Stimulated activated CD8-positive, alpha-beta memory T cell treated with anti-CD3 and anti-CD28 coated beads, Interleukin-2, amount 100 ng/mL, for 1 hour (primary cell): ENCODE measurements at places on chromosomes 2 and 18.

DNA sequence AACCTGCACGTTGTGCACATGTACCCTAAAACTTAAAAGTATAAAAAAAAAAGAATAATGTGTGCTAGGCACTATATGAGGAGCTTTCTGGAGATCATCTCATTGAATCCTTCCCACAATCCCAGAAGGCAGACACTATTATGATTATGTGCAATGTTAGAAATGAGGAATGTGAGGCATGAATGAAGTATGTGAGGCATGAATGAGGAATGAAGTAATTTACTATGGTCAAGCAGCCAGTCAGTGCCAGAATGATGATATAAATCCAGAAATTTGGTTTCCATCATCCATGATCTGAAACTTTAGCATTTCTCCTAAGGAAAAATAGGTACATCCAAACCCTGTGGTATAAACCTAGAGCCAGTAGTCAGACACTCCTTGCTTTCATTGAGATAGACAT lies 42.0 kb downstream of the CCDC148 start:
- no peak for DNase-seq

GRCh38 chr2:179744401-179744800 lies 117.0 kb downstream of the ZNF385B start:
- no peak for DNase-seq

GRCh38 chr2:33595385-33595784 lies 3.7 kb downstream of the FAM98A start:
- DNase-seq = no peak

GRCh38 chr2:61700464-61700863 lies 153.4 kb downstream of the FAM161A start:
- no peak for DNase-seq

DNA sequence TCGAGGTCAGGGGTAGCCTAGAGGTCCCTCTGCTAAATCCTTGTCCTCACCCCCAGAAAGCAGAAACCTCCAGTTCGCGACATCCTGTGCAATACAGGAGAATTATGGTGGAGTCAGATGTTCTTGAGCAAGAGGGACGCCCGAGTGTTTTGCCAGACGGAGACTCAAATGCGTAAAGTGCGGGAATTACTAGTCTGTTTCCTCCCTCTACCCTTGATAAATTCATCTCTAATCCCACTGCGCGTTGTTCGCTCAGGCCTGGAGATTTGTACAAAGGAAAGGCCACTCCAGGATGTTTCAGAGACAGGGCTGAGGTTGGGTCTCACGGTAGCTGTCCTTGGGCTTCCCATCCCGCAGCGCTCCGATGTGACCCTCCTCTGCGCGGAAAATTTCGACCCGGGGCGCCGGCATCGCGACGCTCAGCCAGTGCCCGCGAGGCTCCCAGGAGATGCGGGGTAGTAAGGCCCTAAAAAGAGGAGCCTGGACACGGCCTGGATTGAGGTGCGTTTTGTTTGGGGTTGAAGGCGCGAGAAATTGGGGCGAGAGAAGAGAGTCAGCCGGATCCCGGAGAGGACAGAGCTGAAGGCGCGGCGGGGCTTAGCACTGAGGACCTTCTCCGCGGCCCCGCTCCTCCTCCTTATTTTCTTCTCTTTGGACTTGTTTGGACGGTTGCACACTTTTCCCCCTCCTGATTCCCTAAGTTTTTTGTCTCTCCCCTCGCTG lies 2.6 kb upstream of the NEUROD1 start:
- DNase-seq = no peak

- no peak for DNase-seq
Observed at GRCh38 chr2:58708565-58708964, 467.4 kb upstream of the FANCL start.

GRCh38 chr2:240703417-240704341 lies 12.0 kb downstream of the AQP12A start:
- DNase-seq = no peak

- no peak for DNase-seq
Observed at GRCh38 chr2:46198164-46198883, 98.9 kb upstream of the EPAS1 start.

DNA sequence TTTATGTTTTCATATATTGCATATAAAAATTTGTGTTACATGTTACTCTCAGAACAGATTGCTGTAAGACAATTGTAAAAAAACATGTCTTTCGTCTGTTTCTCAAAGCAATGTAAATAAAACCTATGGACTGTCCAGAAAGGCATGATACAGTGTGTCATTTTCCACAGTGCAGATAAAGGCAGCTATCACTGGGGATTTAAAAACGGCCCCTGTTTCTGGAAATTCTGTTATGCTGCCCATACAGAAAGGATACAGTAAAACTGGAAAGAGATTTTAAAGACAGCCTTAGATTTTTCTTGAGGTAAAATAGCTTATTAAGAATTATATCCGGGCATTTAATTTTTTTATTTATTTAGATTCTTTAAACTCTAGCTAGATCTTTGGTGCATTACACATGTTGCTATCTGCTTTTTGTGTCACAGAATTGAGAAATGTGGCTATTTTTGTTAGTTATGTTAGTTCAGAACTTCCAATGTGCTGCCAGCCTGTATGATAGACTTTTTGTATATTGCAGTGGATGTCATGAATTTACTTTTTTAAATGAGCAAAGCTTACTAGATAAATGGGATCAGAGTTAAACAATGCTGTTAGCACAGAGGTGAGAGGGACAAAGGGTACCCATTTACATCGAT lies 859 bp upstream of the INO80D start:
- no peak for DNase-seq

GRCh38 chr2:196182439-196183171 lies 11.2 kb upstream of the STK17B start:
- DNase-seq = no peak
